ENCODE measurements at places on chromosomes 6 and 20.

GRCh38 chr6:33424855-33425667 lies 5.2 kb downstream of the SYNGAP1 start:
- DNase-seq = no peak

DNA sequence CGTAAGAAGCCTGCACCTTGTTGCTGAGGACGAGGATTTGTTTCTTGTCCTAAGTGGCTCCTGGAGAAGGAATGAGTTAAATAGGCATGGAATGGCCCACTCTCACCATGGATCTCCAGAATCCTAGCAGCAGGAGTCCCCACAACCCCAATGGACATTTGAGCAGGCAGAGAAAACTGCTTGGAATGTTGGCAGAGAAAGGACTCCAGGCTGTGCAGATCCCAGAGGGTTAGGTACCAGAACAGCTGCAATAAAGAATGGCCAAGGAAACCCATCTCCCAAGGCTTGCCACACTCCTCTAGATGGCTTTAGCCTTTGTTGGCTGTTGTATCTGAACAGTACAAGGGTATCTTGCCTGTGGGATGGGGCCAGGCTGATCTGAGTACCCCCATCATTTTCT lies 1415.7 kb upstream of the ADGRB3 start:
- no peak for DNase-seq

GRCh38 chr6:109892451-109893435 lies 85.4 kb upstream of the GPR6 start:
- DNase-seq = no peak

DNA sequence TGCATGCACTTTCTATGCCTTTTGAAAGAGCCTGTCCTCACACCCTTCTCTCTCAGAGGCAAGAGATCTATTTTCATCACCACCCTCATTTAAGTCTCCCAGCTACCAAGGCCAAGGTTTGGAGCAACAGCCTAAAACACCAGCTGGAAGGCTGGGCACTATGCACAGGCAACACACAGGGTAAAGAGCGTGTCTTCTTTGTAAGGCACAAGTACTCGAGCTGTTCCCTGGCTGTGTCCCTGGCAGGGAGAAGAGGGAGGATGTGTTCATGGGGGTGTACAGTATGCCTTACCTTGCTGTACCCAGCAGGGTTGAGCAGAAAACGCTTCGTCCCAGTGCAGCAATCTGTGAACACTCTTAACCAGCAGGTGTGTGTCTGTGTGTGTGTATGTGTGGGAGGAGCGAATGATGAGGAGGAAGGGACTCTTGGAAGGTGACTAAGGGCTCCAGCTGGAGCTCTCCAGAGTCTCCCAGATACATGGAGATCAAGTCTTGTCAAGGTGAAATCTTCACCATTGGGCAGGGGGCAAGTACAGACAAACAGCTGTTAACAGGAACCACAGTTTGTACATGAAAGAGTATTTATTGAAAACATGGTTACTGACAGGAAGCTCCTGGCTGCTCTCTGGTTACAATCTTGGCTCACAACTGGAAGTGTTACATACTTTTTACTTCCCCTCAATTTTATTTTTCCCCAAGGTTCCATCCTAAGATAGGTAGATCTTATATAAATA lies 40.8 kb downstream of the ELMO2 start:
- DNase-seq = no peak

- DNase-seq = no peak
Observed at GRCh38 chr20:32359633-32360332, 1.7 kb downstream of the ASXL1 start.

GRCh38 chr20:16107172-16107870 lies 465.9 kb downstream of the KIF16B start:
- DNase-seq = no peak

- no peak for DNase-seq
Observed at GRCh38 chr6:105591053-105591452, 188.2 kb upstream of the PREP start.

DNA sequence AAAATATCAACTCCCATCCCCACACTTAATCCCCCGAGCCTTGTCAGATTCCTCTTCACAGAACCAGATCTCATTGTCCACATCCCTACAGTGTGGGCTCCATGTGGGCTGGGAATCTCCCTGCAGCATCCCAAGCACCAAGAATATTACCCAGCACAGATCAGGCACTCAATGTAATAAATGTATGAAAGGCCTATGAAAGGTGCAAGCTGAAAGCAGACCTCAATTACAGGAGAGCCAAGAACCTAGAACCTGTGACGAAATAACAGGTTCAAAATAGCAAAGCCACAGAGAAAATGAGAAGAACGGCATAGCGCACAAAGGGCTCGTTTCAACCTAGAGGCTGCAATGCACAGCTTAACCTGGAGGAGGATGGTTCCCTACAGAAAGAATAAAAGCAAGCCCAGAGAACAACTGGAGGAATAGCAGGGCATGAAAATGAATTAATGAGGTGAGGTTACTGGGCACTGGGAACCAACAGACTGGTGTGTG lies 3.1 kb downstream of the SLC23A2 start:
- no peak for DNase-seq

DNA sequence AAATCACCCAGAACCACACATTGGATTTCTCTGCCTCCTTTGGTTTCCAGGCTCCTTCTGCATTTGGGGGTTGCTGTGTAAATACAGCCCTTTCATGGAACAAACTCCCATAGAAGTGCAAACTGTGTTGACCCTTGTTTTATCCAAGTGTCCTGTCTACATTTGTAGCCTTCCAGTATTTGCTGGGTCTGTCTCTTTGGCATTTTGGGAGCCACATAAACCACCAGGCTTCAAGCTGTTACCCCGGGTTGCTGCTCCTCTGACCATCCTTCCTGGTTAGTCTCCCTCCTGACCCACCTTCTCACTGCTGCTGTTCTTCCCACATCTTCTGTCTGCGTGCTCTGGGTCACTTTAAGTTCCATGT lies 7.6 kb upstream of the MTHFD1L start:
- no peak for DNase-seq
